Inflammatory macrophage treated with lipopolysaccharide for 4 hours (primary cell): ENCODE measurements at places on chromosomes 6 and 20.

- DNase-seq, result peak; percentile 20
These were observed 115.2 kb upstream of the GLP1R start for GRCh38 chr6:38933426-38933825.

- DNase-seq, result peak; percentile 62
These were observed 36.9 kb upstream of the TRAF3IP2 start for GRCh38 chr6:111642463-111643158.

- DNase-seq, result no peak
These were observed 151.2 kb downstream of the ADGRG6 start for GRCh38 chr6:142452993-142453392.

DNA sequence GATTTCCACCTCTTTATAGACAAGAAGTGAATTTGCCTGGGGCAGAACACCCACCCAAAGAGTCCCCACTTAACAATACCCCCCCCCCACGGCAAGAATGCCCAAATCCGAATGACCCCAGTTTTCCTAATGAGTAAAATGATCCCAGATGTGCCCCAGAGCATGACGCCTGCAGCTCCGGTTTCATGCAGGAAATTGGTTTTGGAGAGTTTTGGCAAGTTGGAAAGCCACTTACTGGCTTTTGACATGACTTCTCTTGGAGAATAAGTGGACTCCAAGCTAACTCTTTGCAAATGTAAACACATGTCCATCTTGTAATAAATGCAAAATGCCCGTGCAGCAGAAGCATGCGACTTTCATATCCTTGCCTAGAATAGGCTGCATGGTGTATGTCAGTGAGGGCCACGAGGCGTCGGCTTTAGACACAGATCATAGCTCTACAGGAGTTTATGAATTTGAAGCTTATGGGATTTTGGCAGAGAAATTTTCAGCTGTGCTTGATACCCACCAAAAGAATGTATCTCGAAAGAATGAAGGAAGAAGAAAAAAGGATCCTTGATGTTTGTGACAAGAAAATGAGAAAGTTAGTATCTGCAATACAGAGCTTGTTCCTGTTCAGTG lies 24.2 kb downstream of the EDN3 start:
- no peak for DNase-seq

DNA sequence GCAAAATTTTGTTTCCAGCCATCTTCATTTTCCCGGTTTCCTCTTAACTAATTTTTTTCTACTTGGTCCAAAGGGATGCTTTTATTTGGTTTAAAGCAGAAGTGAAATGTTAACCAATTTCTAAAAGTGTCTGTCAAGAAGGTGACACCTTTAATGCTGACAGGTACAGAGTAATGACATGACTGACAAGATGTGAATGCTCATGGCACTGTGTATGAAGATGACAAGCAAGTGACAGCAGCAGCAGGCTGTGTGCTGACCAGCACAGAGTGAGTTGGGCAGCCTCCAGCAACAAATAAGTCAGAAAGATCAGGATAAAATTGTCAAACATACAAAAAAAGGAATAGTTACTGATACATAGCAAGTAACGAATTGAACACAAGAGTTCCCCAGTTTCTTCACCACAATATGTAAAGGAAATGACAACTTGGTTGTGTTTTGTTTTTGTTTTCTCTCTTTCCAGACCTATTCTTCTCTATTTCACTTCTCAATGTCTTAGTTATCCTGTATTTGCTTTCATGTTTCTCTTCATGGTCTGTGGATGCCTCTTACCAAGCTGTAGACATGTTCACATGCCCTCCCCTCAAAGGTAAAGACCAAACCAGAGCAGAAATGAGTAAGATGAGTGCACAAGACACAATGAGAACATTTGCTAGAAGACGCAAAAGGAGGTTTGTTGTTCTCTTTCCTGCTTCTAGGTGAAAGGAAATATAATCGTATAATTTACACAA lies 174.9 kb downstream of the FRK start:
- no peak for DNase-seq

- DNase-seq, result peak; percentile 57
These were observed 7.5 kb downstream of the APMAP start for GRCh38 chr20:24984961-24985640.

- DNase-seq, result no peak
These were observed 180.1 kb downstream of the SLC24A3 start for GRCh38 chr20:19392344-19393130.

- no peak for DNase-seq
These were observed 744.0 kb upstream of the MAP3K7 start for GRCh38 chr6:91330896-91331295.

DNA sequence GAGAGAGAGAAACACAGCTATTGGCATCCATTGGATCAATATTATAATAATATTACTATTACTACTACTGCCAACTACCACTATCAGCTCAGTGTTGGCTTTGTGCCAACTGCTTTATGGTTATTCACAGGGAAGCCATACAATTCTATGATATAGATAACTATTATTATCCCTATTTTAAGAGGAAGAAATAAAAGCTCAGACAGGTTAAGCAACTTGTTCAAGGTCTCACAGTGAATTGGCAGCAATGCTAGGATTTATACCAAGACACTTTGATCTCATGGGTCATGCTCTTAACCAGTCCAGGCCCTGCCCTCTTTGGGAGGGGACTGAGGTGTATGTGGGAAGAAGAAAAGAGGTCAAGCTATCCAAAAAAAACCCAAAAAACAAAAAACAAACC lies 82.0 kb upstream of the TRAF3IP2 start:
- no peak for DNase-seq

GRCh38 chr6:38612143-38612965 lies 27.4 kb downstream of the BTBD9 start:
- no peak for DNase-seq

- DNase-seq, result no peak
These were observed 6.0 kb downstream of the ARMC12 start for GRCh38 chr6:35742842-35743241.

DNA sequence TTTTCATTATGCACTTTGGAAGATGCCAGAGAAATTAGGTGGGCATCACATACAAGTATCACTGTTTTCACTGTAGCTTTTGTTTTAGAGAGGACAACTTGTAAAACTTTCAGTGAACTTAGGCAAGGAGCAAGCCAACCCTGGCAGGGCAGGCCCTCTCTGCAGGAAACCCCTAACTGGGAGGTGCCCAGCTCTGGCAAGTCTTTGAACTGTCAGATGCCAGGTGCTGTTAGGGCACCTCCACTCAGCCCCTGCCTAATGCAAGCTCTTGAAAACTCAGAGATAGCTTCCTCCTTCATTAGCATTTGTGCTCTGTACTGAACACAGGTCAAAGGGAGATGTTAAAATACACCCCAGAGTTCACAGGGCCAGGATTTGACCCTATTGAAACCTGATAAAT lies 774.2 kb upstream of the FLRT3 start:
- no peak for DNase-seq

GRCh38 chr20:57281900-57282299 lies 15.5 kb upstream of the BMP7 start:
- DNase-seq, result no peak

- DNase-seq, result no peak
These were observed 838.0 kb upstream of the DEFB115 start for GRCh38 chr20:30419466-30419865.

- no peak for DNase-seq
These were observed 323.3 kb downstream of the CDH4 start for GRCh38 chr20:61575151-61575937.

- DNase-seq, result no peak
These were observed 776.4 kb downstream of the C6orf118 start for GRCh38 chr6:164533045-164533362.

GRCh38 chr20:2694008-2694471 lies 1.5 kb downstream of the EBF4 start:
- DNase-seq, result no peak

GRCh38 chr6:89035252-89036101 lies 45.1 kb upstream of the PNRC1 start:
- DNase-seq, result peak; percentile 97

- no peak for DNase-seq
These were observed 37.7 kb upstream of the CENPW start for GRCh38 chr6:126302191-126302590.

DNA sequence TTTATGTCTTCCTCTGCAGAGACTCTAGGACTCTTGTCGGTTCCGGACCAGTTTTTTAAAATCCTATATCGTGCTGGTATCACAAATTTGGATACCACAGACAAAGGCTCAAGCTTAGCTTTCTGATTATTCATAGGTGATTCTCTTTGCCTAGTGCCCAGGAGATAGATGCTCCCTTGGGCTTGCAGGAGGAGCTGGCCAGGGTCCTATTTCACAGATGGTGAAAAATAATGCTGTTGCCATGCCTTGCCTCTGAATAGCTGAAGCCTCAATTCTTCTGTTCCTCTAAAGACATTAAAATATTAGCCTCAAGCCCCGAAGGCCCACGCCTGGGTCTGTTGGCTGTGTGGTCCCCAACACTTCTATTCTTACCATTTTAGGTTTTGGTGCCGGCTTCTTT lies 123.9 kb upstream of the BACH2 start:
- no peak for DNase-seq

DNA sequence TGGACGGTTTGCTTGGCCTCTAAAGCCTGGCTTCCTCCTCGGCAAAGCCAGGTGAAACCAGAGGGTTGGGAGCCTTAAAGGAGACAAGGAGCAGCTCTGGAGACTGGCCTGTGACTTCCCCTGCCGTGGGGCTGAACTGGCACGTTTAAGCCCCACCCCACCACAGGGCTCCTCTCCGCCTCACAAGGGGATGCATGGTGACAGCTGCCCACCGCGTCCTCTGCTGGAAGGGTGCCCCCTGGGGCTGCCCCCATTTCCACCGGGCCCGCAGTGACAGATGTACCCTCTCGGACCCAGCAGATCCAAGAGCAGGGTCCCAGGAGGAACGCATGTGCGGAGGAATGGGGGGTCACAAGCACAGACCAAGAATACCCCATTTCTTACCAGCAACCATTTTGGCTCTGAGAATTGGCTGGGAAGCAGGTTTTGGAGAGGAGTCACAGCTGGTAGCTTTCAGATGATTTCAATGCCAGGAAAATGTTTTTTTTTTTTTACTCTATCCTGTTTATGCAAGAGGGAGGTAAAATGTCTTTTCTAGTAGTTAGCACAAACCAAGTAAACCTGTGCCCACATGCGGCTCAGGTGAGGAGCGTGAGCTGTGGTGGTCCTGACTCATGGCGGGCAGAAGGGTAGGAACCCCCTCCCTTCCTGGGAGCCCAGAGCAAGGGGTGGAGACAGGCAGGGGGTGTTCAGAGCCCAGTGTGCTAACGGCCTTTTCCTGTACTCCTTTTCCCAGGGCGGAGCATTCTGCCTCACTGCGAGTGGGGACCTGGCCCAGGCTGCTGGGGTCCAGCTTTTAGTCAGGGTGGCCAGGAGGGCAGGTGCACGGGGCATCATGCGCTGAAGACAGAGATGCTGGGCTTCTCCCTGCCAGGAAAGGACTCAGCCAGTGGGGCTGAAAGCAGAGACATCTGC lies 33.0 kb downstream of the FRMD1 start:
- no peak for DNase-seq

- DNase-seq, result no peak
These were observed 158.6 kb upstream of the MLN start for GRCh38 chr6:33962246-33963027.

GRCh38 chr20:40856653-40857052 lies 167.6 kb upstream of the MAFB start:
- DNase-seq, result no peak

DNA sequence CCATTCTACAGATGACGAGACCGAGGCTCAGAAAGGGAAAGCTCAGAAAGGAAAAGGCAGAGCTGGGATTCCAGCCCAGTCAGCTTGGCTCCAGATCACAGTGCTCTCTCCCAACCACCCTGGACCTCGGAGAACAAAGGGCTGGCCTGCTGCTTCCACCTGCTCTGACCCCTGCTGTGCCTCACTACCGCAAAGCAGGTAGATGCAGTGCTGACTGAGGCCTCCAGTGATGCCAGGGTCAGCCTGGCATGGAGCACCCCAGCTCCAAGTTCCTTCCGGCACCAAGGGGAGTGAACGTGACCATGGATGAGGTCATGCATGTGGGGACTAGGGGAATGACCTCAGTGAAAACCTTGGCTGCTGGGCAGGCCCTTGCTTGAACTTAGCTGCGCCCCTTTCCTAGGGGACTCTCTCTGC lies 20.7 kb upstream of the TLDC2 start:
- DNase-seq, result no peak

DNA sequence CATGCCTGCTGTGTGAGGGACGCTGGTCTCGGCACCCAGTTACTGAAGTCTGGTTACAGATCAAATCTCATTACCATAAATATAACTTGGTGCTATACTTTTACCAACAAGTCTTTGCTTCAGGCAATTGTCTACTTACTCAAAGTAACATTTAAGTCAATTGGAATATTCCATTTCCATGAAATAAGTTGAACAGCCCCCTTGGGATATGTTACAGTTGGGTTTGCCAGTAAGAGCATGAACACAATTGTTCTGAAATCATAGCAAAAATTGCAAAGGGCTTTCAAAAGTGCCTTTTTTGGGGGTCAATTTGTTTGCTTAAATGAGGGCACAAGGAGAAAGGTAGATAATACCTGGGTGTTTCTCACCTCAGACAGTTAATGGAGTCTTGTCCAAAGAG lies 170.9 kb upstream of the EXOC2 start:
- DNase-seq, result no peak

GRCh38 chr20:6525447-6526303 lies 241.8 kb upstream of the BMP2 start:
- DNase-seq, result no peak

GRCh38 chr6:53892707-53893106 lies 97.9 kb downstream of the LRRC1 start:
- DNase-seq, result no peak

DNA sequence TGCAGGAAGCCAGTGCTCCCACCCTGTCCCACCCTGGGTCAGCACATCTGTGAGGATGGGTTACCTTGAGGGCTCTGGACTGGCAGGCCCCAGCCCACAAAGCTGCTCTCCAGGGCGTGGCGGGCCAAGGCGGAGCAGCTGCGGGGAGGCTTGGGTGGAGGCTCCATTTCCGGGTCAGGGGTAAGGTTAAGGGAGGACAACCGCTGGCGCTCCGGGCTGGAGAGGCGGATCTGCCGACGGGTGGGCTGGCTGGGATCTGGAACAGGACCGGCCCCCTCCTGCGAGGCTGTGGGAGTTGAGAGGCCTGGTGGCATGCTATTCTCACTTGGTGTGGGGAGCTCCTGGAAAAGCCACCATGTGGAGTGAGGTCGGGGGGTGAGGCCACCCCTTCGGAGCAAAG lies 5.5 kb downstream of the SMPD2 start:
- no peak for DNase-seq

GRCh38 chr6:41153992-41154625 lies at the start of gene TREML1:
Gene TREML1 (minus strand): TSS chr6:41154347. CDS start chr6:41154288, 59 bp downstream.
- no peak for DNase-seq

GRCh38 chr6:17585766-17586490 lies 14.2 kb upstream of the FAM8A1 start:
- peak; percentile 29 for DNase-seq

GRCh38 chr6:155066361-155066760 lies 71.2 kb downstream of the TIAM2 start:
- DNase-seq, result no peak

- no peak for DNase-seq
These were observed 45.9 kb downstream of the ELOVL5 start for GRCh38 chr6:53302678-53303360.

DNA sequence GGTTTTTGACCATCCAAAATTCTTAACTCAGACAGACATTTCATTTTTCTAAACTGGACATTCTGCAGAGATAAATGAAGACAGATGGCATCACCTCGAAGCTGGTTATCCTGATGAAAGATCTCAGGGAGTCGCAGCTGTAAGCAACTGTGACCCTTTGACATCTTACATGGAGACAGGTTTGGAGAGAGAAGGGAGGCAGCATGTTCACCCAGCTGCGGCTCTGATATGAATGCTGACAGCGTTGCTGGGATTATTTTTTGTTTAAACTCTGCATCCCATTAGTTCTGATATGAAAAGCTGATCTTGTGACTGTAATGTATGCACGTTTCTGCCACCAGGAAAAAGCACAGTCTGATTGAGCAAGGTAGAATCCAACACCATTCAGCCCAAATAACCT lies 89.4 kb downstream of the C6orf118 start:
- no peak for DNase-seq
